ENCODE measurements at places on chromosomes 11 and 22.

GRCh38 chr22:46813816-46814597 is 51.6 kb downstream of the TBC1D22A start:
- no peak for DNase-seq

DNA sequence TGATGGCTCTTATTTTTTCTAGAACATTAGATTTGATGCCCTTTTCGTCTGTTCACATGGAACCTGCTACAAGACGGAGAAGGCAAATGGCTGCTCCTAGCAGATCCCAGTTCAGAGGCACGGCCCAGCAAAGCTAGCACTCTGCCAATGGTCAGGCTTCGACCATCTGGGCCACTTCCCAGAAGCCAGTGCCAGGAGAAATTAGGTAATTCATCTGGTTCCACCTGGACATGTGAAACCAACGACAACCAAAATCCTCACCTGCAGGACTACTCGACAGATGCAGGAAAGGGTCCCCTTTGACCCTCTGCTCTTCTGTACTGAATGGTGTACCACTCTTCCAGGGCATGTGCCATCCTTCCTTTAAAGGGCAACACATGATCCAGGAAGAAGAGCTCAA is 25.4 kb downstream of the MICAL3 start:
- no peak for DNase-seq

GRCh38 chr11:66509131-66509561 is 1.3 kb upstream of the BBS1 start:
- DNase-seq: no peak

DNA sequence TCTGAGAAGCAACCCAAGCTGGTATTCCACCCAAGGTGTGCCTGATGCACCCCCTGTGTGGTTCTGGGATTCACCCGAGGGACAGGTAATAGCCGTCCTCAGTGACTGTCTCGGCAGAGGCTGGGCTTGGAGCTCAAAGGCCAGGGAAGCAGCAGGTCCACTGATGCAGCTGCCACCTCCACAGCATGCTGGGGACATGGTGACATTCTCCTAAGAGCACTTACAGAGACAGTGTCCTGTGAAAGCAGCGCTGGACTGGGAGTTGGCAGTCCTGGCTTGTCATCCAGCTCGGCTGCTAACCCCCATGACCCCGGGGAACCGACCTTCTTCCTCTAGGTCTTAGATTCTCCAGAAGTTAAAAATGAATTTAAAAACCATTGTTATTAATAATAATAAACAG is 72.8 kb downstream of the RPUSD4 start:
- DNase-seq: no peak

DNA sequence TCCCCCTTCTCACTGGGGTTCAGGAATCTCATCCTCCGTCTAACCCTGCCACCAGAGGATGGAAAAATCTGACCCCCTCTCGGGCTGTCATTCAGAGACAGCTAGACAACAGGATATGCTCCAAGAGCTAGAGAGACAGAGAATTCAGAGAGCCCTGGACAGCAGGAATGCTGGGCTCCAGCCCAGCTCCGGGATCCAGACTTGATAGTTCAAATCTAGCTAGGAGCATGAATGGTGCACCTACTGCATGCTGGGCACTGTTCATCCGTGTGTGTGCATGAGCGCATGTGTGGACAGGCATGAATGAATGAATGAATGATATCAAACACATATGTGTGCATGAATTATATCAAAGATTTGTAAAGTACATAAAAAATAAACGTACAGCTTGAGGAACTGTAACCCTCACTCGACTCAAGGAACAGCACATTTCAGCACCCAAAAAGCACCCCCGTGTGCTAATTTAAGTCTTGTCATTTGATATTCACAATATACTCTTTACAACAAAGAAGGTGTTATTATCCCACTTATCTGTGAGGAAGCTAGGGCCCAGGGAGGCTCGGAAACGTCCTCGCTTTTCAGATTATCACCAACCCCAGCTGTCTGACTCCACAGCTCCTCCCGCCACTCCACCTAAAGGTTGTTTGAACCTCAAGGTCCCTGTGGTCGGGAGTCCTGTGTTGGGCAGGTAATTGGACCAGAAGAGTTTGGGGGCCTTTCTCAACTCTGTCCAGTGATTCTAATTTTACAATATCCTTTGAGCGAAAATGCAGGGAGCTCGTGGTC is 640 bp upstream of the VSIG10L2 start:
- DNase-seq: no peak

DNA sequence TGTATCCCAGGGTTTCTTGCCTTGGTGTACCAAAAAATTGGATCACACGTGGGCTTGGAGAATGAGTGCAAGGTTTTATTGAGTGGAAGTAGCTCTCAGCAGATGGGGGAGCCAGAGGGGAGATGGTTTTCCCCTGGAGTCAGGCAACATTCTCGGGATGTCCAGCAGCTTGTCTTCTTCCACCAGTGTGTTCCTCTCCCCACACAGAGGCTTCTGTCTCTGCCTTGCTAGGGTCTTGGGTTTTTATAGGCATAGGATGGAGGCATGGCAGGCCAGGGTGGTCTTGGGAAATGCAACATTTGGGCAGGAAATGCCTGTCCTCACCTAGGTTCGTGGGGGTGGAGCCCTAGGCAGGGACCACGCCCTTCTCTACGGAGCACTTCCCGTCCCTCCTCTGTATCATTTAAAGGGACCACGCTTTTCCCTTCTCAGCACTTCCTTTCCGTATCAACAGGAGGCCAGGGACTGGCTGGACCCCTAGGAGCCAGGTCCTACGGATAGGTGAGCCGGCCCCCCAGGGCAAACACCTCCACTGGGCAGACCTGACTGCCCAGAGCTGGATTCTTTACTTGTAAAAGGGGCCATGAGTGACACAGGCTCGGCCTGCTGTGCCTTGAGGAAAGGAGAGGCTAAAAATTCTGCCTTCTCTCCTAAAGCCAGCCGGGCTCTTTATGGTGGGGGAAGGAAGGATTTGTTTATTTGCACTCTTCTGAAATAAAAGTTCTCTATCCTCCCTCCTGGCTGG is 55.3 kb upstream of the CCDC188 start:
- DNase-seq: peak; percentile 20

DNA sequence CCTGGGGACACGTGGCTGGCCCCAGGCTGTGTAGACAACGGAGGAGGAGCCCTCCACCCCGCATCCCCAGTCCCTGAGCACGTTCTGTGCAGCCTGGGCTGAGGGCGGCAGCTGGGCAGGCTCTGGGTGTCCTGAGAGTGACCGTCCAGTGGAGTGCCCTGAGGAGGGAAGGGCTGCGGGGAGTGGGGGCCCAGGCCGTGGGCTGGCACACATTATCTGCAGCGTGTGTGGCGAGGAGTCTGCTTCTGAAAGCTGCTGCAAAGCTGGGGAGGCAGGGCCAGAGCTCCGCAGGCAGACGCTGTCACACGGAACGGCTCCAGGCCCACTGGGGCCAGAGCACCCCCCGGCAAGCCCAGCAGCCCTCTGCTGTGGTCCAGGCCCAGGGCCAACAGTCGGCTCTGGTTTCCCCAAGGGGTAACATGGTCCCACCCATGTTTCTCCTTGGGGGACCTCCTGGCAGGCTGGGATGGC is 835 bp upstream of the ANO9 start:
- no peak for DNase-seq

- no peak for DNase-seq
These were observed 111.1 kb downstream of the MYO18B start for GRCh38 chr22:25853078-25853477.

- DNase-seq: no peak
These were observed 53.1 kb downstream of the TRMU start for GRCh38 chr22:46388647-46389046.

DNA sequence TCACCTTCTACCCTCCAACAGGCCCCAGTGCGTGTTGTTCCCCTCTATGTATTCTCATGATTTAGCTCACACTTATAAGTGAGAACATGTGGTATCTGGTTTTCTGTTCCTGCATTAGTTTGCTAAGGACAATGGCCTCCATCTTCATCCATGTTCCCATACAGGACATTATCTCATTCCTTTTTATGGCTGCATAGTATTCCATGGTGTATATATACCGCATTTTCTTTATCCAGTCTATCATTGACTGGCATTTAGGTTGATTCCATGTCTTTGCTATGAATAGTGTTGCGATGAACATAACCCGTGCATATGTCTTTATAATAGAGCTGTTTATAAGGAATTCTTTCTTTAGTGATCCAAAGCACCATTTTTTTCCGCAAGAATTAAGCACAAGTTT is 28.5 kb upstream of the TLCD5 start:
- DNase-seq: no peak

DNA sequence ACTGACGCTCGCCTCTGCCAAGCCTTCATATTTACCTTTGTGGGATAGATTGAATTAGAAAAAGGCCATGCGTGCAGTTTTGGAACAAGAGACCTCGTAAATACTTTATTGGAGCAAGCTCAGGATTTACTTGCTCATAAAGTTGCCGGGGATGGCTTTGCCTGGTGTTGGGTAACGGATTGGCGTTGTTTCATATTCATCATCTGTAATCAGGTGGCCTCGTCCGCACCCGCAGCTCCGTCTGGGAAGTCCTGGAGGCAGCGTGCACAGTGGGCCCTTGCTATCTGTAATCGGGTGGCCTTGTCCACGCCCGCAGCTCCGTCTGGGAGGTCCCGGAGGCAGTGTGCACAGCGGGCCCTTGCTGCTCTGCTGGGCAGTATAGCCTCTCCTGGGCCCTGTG is 1209.3 kb downstream of the BRD1 start:
- no peak for DNase-seq

DNA sequence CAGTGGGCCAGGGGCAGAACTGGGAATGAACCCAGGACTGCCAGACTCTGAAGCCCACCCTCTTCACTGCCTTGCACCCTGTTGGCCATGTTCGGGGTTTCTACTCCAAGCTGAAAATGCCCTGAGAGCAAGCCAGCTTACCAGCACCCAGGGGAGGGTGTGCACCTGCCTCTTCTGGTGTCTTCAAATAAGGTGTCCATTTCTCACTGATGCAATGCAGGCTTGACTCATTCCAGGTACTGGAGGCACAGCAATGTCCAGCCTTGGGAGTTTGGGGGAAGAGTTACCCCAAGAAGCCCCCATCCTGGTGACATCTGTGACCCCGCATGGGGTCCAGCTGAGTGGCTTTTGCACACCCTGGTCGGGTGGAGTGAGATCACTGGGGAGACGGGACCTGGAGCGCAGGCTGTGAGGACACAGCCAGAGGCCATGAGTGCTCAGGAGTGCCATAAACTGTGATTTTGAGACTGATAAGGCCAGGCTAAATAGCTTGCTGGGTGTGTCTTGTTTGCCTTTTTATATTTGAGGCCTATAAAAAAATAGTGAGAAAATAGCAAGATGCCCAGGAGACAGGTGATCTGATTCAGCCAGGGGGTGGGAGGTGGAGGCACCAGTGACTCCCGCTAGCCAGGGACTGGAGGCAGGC is 4.6 kb upstream of the CERK start:
- DNase-seq: no peak

- no peak for DNase-seq
These were observed 576.7 kb upstream of the LRRC4C start for GRCh38 chr11:42036201-42036600.

- DNase-seq: no peak
These were observed at the start of gene IRAG1 for GRCh38 chr11:10693509-10694081. Gene IRAG1 (minus strand): TSS chr11:10693755. CDS start chr11:10693602, 153 bp downstream.

DNA sequence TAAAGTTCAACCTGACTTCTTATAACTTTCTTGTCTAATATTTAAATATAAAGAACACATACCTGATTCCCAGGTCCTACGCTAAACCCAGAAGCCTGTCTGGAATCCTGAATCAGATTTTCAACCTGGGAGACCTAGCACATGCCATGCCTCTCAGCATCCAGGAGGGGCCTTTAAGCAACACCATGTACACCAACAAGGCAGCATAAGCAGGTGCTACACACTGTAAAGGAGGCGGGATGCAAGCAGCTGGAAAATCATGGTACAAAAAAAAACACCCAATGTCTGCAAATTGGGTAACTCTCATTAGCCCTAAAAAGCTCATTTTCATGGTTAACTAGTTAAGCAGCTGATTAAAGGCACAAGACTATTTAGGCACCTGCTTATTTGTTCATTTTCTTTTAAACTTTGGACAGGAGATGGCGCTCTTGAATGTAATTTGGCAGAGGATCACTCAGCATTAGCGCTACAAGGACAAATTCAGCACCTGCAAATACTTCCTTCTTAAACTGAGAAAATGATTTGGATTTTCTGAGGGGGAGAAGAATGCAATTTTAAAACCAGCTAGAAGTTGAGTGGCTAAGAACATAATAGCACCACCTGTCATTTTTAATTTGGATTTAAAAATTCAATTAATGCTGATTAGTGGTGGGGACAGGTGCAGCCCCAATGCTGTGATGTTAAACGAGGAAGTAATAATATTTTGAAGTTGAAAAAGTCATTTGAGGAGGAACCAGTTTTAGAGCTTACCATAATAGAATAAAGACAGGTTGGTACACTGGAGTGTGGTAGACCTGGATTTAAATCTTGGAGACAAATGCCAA is 104.0 kb downstream of the FAR1 start:
- peak; percentile 19 for DNase-seq

DNA sequence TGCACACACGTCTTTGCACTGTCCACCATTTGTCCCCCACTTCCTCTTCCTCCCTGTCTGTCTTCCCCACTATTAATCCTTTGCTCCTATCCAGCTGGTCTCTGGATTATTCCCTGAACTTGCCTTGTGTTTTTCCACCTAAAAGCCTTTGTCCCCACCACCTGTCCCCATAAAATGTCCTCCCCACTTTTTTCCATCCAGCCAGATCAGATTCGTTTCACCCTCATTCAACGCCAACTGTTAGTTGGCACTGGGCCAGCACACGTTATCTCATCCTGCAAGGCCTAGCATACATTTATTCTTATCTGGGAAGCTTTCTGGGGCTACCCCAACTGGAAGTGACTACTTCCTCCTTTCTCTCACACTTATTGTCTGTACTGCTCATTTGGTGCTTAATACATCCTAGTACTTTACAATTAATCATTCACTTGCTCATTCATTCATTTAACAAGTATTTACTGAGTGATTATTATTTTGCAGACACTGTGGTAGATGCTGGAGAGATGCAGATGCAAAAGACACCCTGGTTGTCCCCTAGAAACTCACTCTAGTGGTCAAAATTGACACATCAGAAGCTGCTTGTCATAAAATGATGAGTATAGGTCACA is 96.2 kb downstream of the RASSF10 start:
- no peak for DNase-seq

DNA sequence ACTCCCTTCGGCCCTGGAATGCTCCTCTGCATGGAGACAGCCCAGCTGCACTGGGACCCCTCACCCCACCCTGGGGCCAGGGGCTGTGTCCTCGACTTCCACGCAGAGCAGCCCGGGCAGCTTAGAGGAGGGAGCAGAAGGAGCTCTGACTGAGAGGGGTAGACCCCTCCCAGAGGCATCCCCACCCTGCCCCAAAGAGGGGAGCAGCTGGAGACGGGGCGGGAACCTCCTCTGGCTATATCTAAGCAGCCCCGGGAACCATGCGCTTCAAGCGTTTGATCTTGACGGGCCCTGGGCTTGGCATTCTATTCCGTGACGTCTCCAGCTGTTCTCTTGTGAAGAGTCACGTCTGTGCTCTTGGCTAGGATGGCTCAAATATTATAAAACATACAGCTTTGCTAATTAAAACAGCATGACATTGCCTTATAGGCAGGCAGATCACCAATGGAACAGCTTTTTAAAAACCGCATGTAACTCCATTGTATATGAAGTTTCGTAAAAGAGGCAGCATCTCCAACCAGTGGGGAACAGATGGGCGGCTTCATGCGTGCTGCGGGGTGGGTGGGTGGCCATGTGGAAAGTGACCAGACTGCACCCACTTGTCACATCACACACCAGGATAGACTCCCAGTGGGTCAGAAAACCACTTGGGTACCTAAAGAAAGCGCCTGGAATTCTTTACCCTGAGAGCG is 7.7 kb downstream of the KCNQ1 start:
- no peak for DNase-seq
